Effector memory CD8-positive, alpha-beta T cell (primary cell): ENCODE measurements at places on chromosomes 1 and 21.

DNA sequence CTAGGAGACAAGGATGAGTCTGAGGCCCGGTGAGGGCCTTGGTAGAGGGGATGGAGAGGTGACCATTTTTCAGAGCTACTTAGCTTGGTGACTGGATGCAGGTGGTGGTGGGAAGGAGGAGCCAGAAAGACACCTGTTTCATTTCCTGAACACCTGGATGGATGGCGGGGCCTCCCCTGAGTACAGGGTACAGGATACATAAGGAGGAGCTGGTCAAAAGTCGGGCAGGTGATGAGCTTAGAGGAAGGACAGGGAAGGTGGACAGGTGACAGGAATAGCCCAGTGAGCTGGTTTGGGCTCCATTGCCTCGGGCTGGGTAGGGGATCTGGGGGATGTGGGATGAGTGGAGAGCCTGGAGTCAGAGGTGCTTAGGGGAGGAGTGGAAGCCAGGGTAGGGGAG lies 6.3 kb downstream of the FAAH start:
- DNase-seq, result no peak

DNA sequence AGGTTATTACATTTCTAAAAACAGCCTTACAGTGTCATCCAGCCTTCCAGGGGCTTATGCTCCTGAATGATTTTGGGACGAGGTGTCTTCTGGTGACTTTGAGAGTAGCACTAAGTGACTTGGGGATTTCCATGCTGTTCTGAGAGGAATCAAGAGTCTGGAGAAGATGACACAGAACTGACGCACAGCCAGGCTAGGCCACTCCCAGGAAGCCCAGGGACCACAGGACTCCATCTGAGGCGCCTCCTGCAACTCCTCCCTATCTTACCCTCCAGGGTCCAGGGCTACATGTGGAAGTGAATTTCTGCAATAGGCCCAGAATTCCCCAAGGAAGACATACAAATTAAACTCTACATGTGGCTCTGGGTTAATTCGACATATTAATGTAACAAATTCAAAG lies 92.5 kb downstream of the SLC25A24 start:
- no peak for DNase-seq

DNA sequence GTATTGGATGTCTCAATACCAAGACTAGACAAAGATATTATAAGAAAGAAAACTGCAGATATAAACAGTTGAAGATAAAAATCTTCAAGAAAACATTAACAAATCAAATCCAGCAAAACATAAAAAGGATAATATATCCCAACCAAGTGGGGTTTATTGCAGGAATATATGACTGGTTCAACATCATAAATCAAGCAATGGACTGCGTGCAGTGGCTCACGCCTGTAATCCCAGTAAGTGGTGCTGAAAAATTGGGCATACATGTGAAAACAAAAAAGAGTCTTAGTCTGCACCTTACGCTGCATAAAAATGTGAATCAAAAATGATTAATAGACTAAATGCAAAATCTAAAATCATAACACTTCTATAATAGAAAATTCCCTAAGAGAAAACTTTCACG lies 112.9 kb upstream of the PDE4B start:
- DNase-seq, result no peak

GRCh38 chr1:47684964-47685762 lies 247.3 kb downstream of the FOXD2 start:
- no peak for DNase-seq

DNA sequence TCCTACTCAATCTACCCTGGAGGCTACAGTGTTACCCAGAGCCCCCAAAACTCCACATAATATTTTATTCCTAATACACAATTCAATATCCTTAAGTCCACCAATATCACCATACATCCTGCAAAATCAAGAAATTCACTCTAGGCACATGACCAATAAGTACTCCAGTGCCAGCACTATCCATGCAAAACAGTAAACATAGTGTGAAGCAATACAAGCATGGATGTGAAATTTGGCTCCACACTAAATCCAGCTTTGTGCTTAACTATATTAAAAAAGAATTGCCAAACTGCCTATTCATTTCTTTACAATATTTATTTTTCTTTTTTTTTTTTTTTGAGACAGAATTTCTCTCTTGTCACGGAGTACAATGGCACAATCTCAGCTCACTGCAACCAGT lies 3.0 kb upstream of the MEAF6 start:
- DNase-seq, result no peak

DNA sequence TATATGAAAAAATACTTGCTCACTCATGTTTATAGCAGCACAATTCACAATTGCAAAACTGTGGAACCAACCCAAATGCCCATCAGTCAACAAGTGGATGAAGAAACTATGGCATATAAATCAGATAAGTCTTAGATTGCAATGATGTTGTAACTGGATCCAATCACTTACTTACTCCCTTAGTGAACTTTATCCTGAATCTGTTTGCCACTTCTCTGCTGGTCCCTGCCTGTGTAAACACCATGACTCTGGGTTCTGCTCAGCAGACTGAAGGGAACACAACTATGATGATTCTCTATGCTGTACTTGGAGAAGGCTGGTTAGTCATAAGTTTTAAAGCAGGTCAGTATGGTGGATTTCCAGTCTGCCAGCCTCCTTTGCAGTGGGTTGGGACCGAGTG lies 391.2 kb downstream of the RWDD3 start:
- DNase-seq, result no peak

- DNase-seq, result no peak
These were observed 44.0 kb upstream of the ZC3H12A start for GRCh38 chr1:37430103-37430985.

DNA sequence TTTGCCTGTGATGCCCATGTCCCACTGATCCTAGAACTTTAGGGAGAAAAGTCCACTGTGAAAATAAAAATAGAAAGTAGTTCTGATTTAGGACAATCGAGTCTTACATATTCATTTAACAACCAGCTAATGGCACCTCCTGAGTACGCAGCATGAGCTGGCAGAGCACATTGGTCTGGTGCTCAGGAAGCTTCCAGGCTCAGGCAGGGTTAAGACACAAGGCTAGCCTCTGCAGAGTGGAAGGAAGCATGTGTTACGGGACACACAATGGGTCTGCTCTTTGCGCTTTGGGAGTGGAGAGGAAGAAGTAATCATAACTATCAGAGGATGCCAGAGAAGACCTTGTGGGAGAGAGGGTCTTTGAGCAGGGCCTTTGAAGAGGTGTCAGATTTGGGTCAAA lies 4.2 kb upstream of the KLHDC8A start:
- no peak for DNase-seq

- no peak for DNase-seq
These were observed 54.9 kb upstream of the DIPK1A start for GRCh38 chr1:93016171-93016570.

GRCh38 chr1:181079920-181080319 lies 8.6 kb upstream of the IER5 start:
- no peak for DNase-seq

- DNase-seq, result no peak
These were observed 13.2 kb upstream of the IGSF3 start for GRCh38 chr1:116680752-116681151.

- no peak for DNase-seq
These were observed 1600.0 kb downstream of the BRINP3 start for GRCh38 chr1:188877668-188878067.

DNA sequence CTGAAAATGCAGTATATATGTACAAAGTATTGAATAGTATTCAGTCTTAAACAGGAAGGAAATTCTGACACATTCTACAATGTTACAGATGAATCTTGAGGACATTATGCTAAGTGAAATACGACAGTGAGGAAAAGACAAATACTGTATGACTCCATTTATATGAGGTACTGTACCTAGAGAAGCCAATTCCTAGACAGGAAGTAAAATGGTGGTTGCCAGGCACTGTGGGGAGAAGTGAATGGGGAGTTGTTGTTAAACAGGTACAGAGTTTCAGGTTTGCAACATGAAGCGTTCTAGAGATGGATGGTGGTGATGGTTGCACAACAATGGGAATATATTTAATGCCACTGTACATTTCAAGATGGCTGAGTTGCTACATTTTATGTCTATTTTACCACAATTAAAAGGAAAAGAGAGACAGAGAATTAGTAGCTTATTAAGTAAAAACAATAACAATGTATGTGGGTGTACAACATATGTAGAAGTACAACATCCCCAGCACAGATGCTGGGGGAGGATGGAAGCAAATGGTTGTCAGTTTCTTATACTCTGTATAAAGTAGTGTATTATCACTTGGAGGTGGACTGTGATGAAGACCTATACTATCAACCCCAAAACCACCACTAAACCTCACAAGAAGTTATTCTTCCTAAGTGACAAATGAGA lies 3.9 kb upstream of the RAB4A start:
- no peak for DNase-seq

GRCh38 chr1:54596756-54597155 lies 26.6 kb downstream of the FAM151A start:
- DNase-seq, result no peak

- DNase-seq, result no peak
These were observed 320.3 kb downstream of the PTPRU start for GRCh38 chr1:29556657-29557056.

- no peak for DNase-seq
These were observed 117.2 kb downstream of the CNIH3 start for GRCh38 chr1:224733027-224733911.

DNA sequence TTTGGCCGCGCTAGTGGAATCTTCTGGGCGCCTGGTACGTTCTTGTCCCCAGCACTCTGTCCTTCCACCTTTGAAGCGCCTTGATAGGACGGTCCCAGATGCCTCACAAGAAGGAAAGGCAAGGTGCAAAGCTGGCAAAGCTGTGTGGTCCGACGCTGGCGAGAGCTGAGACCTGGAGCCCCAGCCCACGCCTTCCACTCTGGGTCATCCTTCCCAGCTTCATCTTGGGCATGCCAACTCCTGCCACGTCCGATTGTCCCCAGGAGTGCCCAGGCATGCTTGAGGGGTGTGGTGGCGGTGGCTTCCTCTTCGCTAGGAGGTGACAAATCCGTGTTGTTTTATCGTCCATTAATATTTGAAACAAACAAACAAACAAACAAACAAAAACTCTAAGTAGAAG lies 123.9 kb upstream of the DPYD start:
- DNase-seq, result no peak

- no peak for DNase-seq
These were observed 13.3 kb downstream of the TGFBR3 start for GRCh38 chr1:91872559-91873081.

DNA sequence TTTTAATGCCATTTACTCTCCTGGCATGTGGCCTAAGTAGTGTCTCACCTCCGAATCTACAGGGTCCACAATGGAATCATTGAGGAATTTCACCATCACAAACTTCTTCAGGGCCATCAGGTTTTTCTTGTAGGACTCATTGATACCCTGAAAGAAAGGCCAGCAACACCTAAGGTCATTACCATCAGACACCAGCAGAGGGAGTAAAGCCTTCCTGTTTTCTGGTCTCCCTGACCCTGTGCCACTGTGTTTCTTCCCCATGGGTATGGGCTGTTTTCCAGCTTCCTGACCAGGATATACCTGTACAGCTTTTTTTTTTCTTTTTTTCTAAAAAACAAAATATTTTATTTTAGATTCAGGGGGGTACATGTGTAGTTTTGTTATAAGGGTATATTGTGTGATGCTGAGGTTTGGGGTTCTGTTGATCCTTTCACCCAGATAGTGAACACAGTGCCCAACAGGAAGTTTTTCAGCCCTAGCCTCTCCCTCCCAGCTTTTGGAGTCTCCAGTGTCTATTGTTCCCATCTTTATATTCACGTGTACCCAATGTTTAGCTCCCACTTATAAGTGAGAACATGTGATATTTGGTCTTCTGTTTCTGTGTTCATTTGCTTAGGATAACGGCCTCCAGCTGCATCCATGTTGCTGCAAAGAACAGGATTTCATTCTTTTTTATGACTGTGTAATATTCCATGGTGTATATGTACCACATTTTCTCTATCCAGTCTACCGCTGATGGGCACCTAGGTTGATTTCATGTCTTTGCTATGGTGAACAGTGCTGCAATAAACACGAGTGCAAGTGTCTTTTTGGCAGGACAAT lies 18.3 kb downstream of the PPT1 start:
- peak; percentile 67 for DNase-seq

DNA sequence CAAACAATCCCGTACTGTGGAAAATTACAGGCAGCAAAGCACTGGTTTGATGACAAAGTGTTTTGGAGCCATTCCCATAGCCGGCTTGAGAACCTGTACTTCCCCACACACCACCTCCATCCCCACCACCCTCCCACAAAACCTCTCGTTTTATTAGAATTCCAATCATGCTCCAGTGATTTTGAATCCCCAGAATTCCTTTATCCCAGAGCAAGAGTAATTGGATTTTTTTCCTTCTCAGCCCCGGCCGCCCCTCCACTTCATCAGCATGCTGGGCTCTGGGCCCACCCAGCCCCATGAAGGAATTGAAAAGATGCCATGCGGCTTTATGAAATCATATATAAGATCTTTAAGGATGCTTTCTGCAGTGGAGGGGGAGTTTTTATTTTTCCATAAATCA lies 136.6 kb downstream of the OMA1 start:
- DNase-seq, result no peak

GRCh38 chr1:90714521-90714951 lies 2.6 kb downstream of the BARHL2 start:
- DNase-seq, result no peak

DNA sequence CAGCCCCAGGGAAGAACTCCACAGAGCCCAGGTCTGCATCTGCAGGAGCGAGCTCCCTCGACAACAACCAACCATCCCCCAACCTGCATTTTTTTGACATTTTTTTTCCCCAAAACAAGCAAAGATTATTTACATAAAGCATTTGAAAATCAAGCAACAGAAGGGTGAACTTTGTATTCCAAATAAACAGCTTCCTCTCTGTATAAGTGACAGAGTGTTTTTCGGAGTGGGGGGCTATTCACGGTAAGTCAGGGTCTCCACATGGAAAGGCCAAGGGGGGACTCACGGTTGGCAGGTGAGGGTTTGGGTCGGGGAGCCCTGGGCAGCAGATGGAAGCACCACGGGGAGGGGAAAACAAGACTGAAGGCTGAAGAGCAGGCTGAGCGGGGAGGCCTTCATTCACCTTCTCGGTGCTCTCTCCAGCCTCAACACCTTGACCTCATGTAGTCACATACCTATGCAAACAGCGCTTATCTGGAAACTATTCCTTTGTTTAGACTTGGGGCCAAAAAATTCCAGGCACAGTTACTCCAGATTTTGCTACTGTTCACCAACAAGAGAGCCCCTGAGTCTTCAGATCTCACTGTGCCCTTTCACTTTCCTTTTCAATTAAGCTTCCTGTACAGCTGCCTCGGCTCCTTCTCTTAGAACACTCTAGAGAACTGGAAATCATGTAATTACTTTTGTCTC lies 27.6 kb downstream of the C2CD2 start:
- peak; percentile 16 for DNase-seq

- DNase-seq, result no peak
These were observed 9.9 kb upstream of the LRRC39 start for GRCh38 chr1:100187912-100188311.
